ENCODE measurements at places on chromosomes 3 and 15.

DNA sequence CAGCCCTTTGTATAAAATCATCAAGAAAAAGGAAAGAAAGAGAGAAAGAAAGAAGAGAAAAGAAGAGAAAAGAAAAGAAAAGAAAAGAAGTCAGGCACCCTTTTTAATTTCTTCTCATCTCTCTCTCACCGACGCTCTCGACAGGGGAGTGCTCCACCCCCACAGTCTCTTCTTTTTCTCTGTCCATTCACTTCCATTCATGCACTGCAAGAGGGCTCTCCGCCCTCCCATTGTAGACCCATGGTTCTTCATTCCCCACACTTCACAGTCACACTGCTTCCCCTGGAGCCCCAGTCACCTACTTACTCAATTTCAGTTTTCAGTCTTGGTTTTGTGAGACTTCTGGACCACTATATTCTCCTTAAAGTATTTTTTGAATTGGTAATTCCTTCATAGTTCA is 254.7 kb downstream of the SOX2 start:
- no peak for DNase-seq
- H3K27ac ChIP-seq: no peak overlapping the region
- no peaks in the 10 kb centered on the region for H3K4me1 ChIP-seq

- H3K4me1 ChIP-seq: no peaks in the 10 kb centered on the region
- no peaks in the 10 kb centered on the region for H3K27me3 ChIP-seq
- H3K36me3 ChIP-seq: no peaks in the 10 kb centered on the region
- no peak for DNase-seq
- no peak overlapping the region for H3K4me3 ChIP-seq
These were observed 23.0 kb downstream of the NEO1 start for GRCh38 chr15:73075160-73075859.

DNA sequence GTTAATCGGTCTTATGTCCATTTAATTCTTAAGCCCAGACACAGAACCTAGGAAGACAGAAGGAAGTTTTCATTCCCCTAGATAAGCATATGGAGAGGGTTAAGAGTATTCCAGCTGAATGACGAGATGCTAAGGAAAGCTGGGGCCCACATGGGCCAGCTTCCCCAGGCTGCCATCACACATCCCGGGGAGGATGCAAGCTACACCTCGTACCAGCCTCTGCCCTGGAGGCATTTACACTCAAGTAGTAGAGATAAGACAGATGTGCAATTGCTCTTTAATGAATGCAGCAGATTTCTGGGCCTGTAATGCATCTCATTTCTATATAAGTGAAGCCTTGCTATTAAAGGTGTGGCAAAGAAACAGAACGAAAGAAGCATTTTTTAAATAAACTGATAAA is 144.5 kb downstream of the MEX3B start:
- H3K4me3 ChIP-seq: no peak overlapping the region
- H3K4me1 ChIP-seq: no peaks in the 10 kb centered on the region
- no peaks in the 10 kb centered on the region for H3K27me3 ChIP-seq
- no peak overlapping the region for H3K27ac ChIP-seq
- H3K36me3 ChIP-seq: no peaks in the 10 kb centered on the region
- no peak for DNase-seq

DNA sequence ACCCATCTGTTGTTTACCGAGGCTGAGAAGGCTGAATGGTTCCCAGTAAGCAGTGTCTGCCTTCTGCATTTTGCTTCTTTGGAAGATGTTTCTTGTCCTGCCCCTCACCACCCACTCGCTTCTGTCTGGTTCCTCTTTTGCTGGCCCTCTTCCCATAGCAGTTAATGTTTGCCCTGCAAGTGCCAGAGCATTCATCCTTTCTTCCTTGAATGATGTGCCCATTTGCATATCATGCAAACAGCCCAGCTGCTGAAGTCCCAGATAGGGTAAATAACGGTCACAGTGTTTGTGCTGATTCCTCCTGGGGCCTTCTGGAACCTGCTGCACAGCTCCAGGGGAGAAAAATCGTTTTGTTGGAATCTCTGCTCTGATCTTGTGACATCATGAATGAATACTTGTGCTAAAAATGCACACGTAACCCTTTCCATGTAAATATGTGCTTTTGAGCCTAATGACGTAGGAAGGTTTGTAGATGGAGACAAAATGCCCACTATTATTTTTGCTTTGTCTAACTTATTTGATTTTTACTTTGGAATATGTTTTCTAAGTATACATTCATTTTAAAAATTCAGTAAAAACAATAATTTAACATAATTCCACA is 381.0 kb downstream of the SOX2 start:
- no peaks in the 10 kb centered on the region for H3K36me3 ChIP-seq
- no peak for DNase-seq
- no peak overlapping the region for H3K27ac ChIP-seq
- H3K4me1 ChIP-seq: no peaks in the 10 kb centered on the region
- no peaks in the 10 kb centered on the region for H3K27me3 ChIP-seq
- no peak overlapping the region for H3K4me3 ChIP-seq

DNA sequence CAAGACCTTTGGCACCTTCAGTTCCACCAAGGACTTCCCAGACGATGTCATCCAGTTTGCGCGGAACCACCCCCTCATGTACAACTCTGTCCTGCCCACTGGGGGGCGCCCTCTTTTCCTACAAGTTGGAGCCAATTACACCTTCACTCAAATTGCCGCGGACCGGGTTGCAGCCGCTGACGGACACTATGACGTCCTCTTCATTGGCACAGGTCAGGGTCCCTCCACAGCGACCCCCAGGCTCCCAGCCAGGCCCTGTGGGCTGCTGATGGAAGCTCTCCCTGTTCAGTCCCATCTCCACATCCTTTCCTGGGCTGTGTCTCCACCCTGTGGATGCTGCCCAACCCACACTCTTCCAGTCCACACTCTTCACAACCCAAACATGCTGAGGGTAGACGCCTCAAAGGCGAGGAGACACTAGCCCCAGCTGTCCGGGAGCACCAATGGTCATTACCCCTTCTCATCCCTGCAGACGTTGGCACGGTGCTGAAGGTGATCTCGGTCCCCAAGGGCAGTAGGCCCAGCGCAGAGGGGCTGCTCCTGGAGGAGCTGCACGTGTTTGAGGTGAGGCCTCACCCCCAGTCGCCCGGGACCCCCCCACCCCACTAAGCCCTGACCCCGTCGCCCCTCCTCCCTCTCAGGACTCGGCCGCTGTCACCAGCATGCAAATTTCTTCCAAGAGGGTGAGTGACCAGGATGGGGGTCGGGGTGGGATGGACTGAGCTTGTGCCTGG is 4.3 kb upstream of the LSMEM2 start:
- H3K4me3 ChIP-seq: no peak overlapping the region
- H3K27ac ChIP-seq: no peak overlapping the region
- peaks cover 11% of the 10 kb centered on the region for H3K4me1 ChIP-seq
- no peak for DNase-seq
- H3K27me3 ChIP-seq: no peaks in the 10 kb centered on the region

Data from ascending aorta (tissue), 2 donors.